ENCODE measurements at places on chromosomes 13 and 19.

DNA sequence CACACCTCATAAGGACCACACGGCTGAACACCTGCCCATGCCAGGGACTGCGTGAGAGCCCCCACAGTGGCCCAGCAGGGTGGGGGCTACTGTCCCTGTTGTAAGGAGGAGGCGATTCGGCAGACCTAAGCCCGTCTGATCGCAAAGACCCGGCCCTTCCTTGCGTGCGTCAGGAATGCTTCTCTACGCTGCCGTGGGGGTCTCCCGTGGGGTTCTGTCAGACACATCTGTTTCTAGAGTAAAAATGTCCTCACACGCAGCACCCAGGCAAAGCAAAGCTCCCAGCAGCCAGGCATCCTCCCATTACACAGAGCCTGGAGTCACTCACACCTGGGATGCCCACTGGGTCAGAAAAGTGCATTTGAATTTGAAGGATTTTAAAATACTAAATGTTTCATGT lies 147.7 kb upstream of the SOX1 start:
- DNase-seq = no peak

GRCh38 chr13:32147976-32148375 lies 116.4 kb downstream of the FRY start:
- DNase-seq = no peak

DNA sequence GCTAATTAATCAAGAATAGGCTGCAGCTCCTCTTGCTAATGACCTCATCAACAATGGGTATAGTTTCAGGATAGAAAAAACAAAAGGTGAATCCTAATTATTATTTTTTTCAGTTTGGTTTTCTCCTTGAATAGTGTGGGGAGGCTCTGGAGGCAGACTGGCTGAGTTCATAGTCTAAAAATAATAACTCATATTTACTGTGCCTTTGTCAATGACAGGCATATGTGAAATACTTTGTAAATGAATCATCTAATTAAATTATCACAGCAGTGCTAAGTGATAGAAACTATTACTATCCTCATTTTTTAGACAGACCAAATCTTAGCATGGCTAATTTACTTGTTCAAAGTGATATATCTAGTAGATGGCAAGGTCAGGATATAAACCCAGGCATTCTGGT lies 1261.0 kb upstream of the SLC10A2 start:
- no peak for DNase-seq

GRCh38 chr13:47258384-47258783 lies 361.5 kb upstream of the HTR2A start:
- no peak for DNase-seq

GRCh38 chr19:33089010-33089409 lies 8.0 kb downstream of the GPATCH1 start:
- DNase-seq = no peak

- DNase-seq = no peak
Observed at GRCh38 chr19:13506471-13506820, at the start of gene CACNA1A. CACNA1A (minus strand) TSS chr19:13506479; CDS start chr19:13506224, 255 bp downstream.

DNA sequence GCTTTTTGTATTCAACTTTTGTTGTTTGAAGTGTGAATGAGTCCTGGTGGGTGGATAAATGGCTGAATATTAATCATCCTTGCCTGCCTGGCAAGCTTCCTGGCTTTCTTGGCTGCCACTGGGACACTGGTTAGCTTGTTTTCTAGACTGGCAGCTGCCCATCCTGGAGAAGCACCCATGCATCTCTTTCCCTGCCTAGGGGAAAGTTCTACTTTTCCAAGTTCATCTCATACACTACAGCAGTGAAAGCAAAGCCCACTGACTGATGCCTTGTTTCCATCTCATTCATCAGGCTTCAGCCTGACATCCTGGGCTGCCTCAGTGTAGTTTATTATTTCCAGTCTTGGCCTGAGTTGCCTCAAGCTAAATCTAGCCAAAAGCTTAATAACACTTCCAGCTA lies 244.8 kb downstream of the PCDH20 start:
- DNase-seq = no peak

DNA sequence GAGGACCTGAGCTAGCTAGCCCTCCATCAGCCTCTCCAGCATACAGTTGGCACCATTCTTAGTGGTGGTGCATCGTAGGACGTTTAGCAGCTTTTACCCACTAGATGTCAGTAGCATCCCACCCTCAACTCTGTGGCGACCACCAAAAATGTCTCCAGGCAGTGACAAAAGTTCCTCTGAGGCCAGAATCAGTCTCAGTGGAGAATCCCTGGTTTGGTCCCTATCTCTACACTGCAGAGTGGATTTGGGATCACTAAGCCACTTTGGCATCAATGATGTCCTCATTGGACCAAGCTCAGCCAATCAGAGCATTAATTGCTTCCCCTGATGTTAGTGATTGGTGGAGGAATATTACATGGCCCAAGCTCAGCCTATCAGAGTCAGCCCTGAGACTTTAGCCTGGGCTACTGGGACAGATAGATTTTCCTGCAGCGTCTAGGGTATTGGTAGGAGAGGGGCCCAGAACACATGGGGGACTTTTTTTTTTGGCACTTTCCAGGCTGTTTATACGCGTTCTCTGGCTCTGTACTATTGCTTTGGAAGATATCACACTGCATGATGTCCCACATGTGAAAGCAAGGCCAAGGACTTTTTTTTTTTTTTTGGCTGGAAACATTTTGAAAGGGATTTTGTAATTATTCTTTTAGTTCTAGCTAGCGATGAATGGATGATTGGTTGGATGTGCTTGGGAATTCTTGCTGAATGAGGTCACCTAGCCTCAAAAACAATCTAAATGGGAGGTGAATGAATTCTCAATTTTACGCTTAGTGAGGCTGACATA lies 7.0 kb downstream of the TMEM221 start:
- peak; percentile 42 for DNase-seq

DNA sequence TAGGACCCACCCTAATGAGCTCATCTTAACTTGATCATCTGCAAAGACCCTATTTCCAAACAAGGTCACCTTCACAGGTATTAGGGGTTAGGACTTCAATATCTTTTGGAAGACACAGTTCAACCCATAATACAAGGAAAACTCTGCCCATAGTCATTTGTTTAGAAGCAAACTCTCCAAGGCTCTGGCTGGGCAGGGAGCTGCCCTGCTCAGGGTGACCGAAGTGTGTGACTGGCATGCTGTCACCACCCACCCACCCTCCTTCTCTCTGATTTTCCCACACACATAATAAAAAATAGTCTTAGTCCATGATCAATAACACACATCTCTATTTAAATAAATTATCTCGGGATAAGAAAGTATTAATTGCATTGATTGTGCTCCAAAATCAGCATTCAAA lies 161.1 kb downstream of the KCTD15 start:
- no peak for DNase-seq

- DNase-seq = no peak
Observed at GRCh38 chr19:16824658-16825311, 4.4 kb upstream of the SIN3B start.

GRCh38 chr13:74706801-74707200 lies 572.6 kb upstream of the KLF12 start:
- DNase-seq = no peak

GRCh38 chr19:30880151-30880550 lies 469.1 kb downstream of the TSHZ3 start:
- DNase-seq = no peak

- no peak for DNase-seq
Observed at GRCh38 chr19:29855087-29855486, 43.3 kb downstream of the CCNE1 start.

DNA sequence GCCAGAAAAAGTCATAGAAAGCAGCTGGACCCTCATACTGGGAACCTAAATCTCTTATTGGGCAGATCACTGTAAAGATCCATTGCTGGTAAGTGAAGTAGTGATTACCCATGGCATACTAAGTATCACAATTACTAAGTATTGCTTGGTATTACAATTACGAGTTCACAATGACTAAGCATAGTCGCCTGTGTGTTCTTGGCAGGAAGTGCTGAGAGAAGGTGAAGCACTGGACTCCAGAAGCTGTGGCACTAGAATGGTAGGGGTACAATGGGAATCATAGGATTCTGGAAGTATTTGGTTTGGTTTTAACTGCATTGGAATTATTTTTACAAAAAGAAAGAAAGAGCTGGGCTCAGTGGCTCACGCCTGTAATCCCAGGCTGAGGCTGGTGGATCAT lies 20.3 kb downstream of the LGALS16 start:
- DNase-seq = no peak

DNA sequence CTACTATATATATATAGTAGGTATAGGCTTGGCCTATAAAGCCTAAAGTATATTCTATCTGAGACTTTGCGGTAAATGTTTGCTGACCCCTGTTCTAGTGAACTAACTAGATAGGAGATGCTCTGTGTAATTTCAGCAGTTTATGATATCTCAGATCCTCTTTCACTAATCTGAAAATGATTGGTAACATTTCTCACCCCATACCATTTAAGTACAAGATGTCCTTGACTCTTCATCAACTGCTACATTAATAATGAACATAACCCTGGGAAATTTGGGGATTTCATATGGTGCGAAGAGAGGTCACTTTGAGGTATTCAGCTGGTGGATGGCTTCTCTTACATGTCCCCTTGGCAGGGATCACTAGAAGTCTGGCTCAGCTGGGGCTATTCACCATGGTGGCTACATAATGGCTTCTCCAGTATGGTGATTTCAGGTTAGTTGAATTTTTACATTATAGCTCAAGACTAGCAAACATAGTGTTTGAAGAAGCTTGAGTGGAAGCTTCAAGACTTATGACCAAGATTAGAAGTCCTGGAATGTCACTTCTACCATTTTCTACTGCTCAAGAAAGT lies 103.6 kb upstream of the MYCBP2 start:
- DNase-seq = no peak

DNA sequence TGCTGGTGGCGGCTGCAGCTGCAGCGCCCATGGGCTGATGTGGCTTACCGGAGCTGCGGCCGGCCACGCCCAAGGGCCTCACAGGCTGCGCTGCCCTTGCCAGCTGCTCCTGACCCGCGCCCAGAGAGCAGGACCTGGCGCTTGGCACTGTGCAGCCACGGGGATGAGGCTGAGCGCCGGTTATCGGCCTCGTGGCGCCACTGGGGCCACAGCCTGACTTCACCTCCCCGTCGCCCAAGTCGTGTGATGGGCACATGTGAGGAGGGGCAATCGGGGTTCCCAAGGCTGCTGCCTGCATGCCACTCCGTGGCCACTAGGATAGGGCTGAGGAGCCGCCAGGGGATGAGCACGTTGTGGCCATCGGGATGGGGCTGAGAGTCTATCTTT lies 77.2 kb upstream of the PABPC3 start:
- DNase-seq = peak; percentile 13
